ENCODE measurements at places on chromosomes 3 and 15.
A peak's percentile ranks its signal among the peaks of the same experiment; 100 is the strongest.

DNA sequence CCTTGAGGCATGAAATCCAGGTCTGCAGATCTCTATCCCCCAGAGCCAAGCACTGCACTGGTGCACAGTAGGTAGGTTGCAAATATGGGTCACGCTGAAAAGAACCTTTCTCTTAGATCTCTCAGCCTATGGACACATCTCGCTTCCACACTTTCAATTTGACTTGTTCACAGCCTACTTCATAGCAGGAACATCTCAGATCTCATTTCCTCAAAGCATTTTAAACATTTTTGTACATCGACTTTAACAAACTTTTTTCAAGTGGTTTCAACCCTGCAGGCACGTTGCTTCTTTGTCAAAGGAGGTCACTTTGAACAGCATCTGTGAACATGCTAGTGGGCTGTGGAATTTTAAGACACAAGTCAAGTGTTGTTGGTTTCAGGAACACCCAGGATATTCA, 76.0 kb downstream of the SLC12A8 start:
- no peak for DNase-seq

GRCh38 chr15:75578948-75579920, at the start of gene PTPN9:
Gene PTPN9, minus strand, starts transcription at chr15:75579315. Its CDS starts 539 bp downstream, at chr15:75578776.
- DNase-seq, result peak; percentile 74

GRCh38 chr15:84631706-84632272, 22.3 kb downstream of the WDR73 start:
- DNase-seq, result no peak

DNA sequence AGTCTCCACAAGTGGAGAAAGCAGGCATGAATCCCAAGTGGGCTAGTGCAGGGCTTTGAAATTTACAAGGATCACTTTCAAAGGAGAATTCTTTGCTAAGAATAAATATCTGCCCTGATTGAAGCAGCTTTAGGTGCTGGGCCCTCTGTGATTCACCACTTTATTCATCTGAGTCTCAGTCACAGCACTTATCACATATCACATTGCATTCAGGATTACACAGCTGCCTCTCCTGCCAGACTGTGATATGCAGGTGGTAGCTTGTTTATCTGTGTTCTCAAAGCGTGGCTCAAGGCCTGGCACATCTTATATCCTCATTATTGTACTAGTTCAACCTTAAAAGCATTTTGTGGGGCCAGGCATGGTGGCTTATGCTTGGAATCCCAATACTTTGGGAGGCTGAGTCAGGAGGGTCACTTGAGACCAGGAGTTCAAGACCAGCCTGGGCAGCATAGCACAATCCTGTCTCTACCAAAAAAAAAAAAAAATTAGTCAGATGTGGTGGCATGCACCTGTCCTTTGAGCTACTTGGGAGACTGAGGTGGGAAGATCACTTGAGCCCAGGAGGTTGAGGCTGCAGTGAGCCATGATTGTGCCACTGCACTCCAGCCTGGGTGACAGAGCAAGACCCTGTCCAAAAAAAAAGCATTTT, 156.9 kb upstream of the EIF1B start:
- no peak for DNase-seq

- DNase-seq, result no peak
Observed at GRCh38 chr3:135987661-135988060, 22.1 kb downstream of the PPP2R3A start.

GRCh38 chr3:153601374-153601853, 439.4 kb downstream of the RAP2B start:
- no peak for DNase-seq

- DNase-seq, result no peak
Observed at GRCh38 chr3:132416161-132416560, 1.1 kb upstream of the DNAJC13 start.

- no peak for DNase-seq
Observed at GRCh38 chr15:83404121-83404520, 43.0 kb upstream of the SH3GL3 start.

DNA sequence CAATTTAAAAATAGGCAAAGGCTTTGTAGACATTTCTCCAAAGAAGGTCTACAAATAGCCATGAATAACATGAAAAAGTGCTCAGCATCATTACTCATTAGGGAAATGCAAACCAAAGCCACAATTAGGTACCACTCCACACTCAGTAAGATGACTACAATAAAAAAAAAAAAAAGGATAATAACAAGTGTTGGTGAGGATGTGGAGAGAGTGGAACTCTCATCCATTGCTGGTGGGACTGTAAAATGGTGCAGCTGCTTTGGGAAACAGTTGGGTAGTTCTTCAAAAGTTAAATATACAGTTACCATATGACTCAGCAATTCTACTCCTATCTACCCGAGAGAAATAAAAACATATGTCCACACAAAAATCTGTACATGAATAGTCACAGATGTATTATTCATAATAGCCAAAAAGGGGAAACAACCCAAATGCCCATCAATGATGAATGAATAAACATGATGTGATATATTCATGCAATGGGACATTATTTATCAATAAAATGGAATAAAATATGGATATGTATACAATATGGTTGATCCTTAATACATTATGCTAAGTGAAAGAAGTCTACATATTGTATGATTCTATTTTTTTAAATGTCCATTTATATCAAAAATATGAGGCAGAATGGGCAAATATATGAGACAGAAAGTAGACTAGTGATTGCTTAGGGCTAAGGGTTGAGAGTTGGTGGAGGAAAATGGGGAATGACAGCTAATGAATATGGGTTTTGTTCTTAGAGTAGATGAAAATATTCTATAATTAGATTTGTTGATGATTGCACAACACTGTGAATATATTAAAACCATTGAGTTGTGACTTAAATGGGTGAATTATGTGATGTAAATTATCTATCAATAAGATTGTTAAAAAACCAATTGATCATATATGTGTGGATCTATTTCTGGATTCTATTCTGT, 66.1 kb upstream of the SMAD3 start:
- DNase-seq, result no peak

All from stimulated activated CD4-positive, alpha-beta T cell treated with anti-CD3 and anti-CD28 coated beads, Interleukin-4, amount 100 ng/mL, for 1 hour (primary cell).